ENCODE measurements at places on chromosomes 3 and 15. TPM values are rescaled to one million over a fixed set of nuclear protein-coding genes. Genes with fewer than 3 reads are reported as not detected.

Gene GMNC
- total RNA-seq, result not detected

Gene PAQR5
- total RNA-seq, result not detected

Gene RTP3
- total RNA-seq, result not detected

Gene SEC61A1
- total RNA-seq, result 113 TPM

Gene AP4E1
- total RNA-seq, result 13.1 TPM

GRCh38 chr15:22811640-22812039 lies 25.2 kb downstream of the NIPA1 start:
- H3K36me3 ChIP-seq, result peaks cover 14% of the 10 kb centered on the region
- no peak overlapping the region for H3K27ac ChIP-seq
- peaks cover 8% of the 10 kb centered on the region for H3K4me1 ChIP-seq
- DNase-seq, result peak; percentile 18
- no peaks in the 10 kb centered on the region for H3K27me3 ChIP-seq

GRCh38 chr3:72381584-72381983 lies 466.7 kb downstream of the SHQ1 start:
- no peaks in the 10 kb centered on the region for H3K27me3 ChIP-seq
- peaks cover 38% of the 10 kb centered on the region for H3K36me3 ChIP-seq
- no peak overlapping the region for H3K4me3 ChIP-seq
- peaks cover 85% of the 10 kb centered on the region for H3K4me1 ChIP-seq
- peak overlapping the region; percentile 38 for H3K27ac ChIP-seq
- no peak for DNase-seq

- H3K4me3 ChIP-seq, result no peak overlapping the region
- no peak overlapping the region for H3K27ac ChIP-seq
- no peak for DNase-seq
- no peaks in the 10 kb centered on the region for H3K4me1 ChIP-seq
These were observed 126.4 kb downstream of the P2RY1 start for GRCh38 chr3:152961323-152961722.

DNA sequence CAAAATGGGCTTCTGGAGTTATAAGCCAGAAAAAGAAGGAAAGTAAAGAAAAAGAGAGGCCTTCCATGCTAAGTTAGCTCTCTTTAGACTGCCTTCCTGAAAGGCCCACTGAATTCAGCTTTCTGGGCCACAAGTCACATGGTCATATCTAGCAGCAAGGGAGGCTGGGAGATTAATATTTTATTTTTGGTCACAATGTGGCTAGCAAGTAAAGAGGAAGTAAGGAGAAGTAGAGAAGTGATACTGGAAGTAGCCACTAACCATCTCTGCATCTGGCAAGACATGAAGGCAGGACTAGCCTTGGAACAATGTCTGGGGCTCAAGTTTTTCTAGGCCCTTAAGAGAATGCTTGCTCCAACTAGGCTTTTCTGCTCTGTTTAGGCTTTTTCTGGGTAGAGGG lies 81.8 kb upstream of the UBE2E1 start:
- peaks cover 8% of the 10 kb centered on the region for H3K4me1 ChIP-seq
- DNase-seq, result no peak
- H3K4me3 ChIP-seq, result no peak overlapping the region
- H3K36me3 ChIP-seq, result no peaks in the 10 kb centered on the region
- H3K27me3 ChIP-seq, result no peaks in the 10 kb centered on the region

DNA sequence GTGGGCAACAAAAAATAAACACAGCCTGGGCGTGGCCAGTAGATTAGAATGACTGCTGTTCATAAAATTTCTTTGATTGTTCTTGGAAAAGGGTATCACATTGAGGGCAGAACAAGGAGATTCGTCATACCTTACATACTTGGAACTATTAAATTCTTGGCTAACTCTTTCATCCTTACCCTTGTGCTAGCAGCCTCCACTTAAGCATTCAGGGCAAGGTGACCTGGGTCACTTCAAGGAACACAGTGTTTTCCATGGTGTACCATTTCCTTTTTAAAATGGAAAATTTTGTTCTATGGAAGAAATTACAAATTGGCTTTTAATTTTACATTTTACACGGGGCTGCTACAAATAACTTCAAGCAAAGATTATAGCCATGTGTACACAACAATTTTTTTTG lies 60.8 kb downstream of the MINDY4B start:
- H3K27me3 ChIP-seq, result peaks cover 15% of the 10 kb centered on the region
- H3K36me3 ChIP-seq, result no peaks in the 10 kb centered on the region
- H3K27ac ChIP-seq, result no peak overlapping the region
- H3K4me1 ChIP-seq, result no peaks in the 10 kb centered on the region
- DNase-seq, result no peak

DNA sequence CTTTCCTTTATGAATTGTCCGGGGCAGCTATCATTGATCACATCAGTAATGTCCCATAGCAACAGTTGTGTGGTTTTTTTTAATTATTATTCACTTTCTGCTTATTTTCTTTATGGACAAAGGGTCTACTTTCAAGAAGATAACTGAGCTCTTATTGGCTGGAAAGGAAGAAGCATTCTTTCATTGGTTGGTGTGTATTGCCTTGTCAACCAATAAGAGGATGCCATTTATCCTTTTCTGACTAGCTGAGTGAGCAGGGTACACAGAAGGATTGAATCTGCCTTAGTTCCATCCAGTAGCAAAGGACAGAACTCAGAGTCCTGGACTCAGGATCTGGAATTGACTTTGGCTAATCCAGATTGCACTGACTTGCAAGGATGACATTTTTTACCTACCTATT lies 13.2 kb upstream of the AEN start:
- H3K4me1 ChIP-seq, result peaks cover 16% of the 10 kb centered on the region
- no peak for DNase-seq
- no peak overlapping the region for H3K4me3 ChIP-seq
- no peak overlapping the region for H3K27ac ChIP-seq
- H3K27me3 ChIP-seq, result peaks cover 65% of the 10 kb centered on the region
- no peaks in the 10 kb centered on the region for H3K36me3 ChIP-seq

DNA sequence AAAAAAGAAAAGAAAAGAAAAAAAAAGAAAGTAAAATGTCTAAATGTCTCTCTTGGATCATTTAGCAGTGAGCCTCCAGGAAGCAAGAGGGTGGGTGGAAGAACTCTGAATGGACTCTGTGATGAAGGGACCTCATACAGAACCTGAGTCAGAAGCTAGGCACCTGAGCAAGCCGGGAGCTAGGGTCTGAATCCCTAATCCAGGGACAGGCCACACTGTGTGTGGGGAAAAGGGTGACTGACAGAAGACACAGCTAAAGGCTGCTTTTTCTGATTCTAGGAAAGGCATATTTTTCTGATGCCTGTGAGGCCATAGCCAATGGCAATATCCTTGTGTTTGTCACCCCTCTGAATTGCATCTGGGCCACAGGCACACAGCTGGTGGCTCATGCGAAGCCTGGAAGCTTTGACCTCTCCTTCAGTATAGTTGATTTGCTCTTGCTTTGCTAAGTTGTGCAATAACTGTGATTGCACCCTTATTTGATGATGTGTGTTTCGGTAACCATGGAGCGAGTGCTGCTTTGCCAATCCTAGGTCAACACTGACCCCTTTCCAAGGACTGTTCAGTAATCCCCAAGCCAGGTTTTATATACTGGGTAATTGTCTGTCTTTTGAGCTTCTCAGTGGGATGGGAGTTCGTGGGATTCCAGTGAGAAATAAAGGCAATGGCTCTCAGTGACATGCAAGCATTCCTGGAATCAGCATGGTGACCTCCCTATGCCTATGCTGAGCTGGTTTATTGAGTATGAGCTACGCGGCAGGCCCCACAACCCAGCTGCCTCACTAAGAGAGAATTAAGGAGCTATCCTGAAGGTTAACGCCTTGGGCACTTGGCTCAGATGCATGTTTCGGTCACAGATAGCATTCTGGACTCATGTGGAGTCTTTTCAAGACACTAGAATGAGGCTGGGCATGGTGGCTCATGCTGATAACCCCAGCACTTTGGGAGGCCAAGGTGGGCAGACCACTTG lies 49.0 kb upstream of the OSBPL11 start:
- DNase-seq, result no peak
- H3K27ac ChIP-seq, result no peak overlapping the region
- no peak overlapping the region for H3K4me3 ChIP-seq
- H3K36me3 ChIP-seq, result no peaks in the 10 kb centered on the region
- no peaks in the 10 kb centered on the region for H3K4me1 ChIP-seq

DNA sequence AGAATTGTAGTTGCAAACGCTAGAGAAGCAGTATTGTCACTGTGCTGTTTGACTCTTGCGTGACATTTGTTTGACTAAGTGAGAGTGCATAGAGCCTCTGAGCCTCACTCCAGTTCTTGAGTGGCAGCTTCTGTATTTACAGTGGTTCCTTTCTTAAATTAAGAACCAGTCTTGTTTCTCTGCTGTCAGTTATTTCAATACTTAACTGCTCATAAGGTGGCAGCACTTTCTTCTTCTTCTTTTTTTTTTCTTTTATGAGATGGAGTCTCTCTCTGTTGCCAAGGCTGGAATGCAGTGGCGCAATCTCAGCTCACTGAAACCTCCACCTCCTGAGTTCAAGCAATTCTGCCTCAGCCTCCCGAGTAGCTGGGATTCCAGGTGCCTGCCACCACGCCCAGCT lies 372.1 kb downstream of the LPP start:
- H3K4me3 ChIP-seq, result no peak overlapping the region
- H3K27ac ChIP-seq, result no peak overlapping the region
- H3K4me1 ChIP-seq, result no peaks in the 10 kb centered on the region
- no peak for DNase-seq
- H3K27me3 ChIP-seq, result no peaks in the 10 kb centered on the region
- peaks cover 19% of the 10 kb centered on the region for H3K36me3 ChIP-seq

- H3K27me3 ChIP-seq, result no peaks in the 10 kb centered on the region
- peak overlapping the region; percentile 6 for H3K4me3 ChIP-seq
- no peak for DNase-seq
- H3K27ac ChIP-seq, result peak overlapping the region; percentile 90
- peaks cover 95% of the 10 kb centered on the region for H3K4me1 ChIP-seq
These were observed 29.5 kb downstream of the TBC1D2B start for GRCh38 chr15:78047761-78048627.

DNA sequence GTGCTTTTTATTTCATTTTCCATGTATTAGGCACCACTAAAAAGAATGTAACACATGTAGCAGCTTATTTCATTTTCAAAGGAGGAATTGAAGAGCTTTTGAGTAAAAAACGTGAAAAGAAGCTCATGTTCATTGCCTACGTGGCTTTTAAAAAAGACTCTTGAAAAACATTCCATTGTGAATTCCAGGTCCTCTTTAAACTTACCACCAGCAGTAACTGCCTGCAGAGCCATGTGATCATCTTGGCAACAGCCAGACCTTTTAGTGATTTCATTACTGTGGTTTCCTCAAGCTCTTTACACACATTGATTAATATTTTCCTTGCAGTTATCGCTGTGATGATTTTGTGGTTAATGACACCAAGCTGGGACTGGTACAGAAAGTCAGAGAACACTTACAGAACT lies 43.8 kb upstream of the FBXL22 start:
- peaks cover 50% of the 10 kb centered on the region for H3K4me1 ChIP-seq
- peaks cover 30% of the 10 kb centered on the region for H3K36me3 ChIP-seq
- DNase-seq, result peak; percentile 30

GRCh38 chr3:101635345-101635744 lies 41.6 kb downstream of the ZBTB11 start:
- H3K4me1 ChIP-seq, result no peaks in the 10 kb centered on the region
- no peak overlapping the region for H3K27ac ChIP-seq
- no peaks in the 10 kb centered on the region for H3K36me3 ChIP-seq
- no peak overlapping the region for H3K4me3 ChIP-seq

DNA sequence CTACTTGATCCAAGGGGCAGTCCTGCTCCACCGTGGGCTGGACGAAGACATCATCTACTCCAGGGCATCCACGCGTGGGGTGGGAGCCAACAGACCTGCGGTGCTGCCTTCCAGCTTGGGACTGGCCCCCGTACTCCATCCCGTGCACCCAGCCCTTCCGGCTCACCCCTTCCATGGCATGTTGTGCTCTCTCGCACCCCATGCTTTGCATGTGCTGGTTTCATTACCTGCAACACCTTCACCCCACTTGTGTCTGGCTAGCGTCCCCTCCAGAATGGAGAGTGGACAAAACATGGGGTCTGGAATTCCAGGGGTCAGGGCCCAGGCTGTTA lies 30.2 kb downstream of the SEMA7A start:
- no peak for DNase-seq
- H3K27me3 ChIP-seq, result no peaks in the 10 kb centered on the region
- peak overlapping the region; percentile 87 for H3K27ac ChIP-seq

GRCh38 chr3:46135475-46135874 lies 72.6 kb downstream of the CCR1 start:
- H3K4me3 ChIP-seq, result no peak overlapping the region
- DNase-seq, result no peak
- H3K27me3 ChIP-seq, result peaks cover 3% of the 10 kb centered on the region
- no peaks in the 10 kb centered on the region for H3K36me3 ChIP-seq
- H3K4me1 ChIP-seq, result no peaks in the 10 kb centered on the region

DNA sequence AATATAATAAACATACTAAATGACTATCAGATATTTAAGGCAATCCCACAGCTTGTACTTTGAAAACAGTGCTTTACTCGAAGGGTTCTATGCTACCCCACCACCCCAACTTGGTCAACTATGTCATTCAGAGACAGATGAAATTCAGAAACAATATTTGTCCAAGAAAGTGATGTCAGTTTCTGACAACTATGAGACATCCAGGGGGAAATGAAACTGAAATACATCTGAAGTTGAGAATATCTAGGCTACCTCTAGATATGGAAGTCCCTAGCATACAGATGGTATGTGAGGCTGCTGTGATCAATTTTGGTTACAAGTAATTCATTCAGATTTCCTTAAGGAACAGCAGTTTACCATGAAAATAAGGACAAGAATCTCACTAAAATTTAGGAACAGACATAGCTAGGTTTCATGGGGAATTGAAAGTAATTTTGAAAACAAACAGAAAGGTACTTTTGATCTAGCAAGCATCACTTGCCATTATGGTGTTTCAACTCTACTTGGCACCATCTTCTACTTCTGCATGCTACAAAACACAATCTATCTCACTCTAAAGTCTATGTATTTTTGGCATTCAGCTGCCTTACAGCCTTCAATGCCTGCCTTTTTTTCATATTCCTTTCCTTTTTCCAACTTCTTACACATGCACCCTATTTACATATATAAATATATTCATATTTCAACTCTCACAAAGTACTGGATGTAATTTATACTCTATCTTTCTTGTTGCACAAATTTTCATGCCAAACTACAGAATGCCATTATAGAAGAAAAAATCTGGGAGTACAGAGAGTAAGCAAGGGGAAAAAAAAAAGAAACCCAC lies 21.7 kb downstream of the ATG3 start:
- H3K27me3 ChIP-seq, result no peaks in the 10 kb centered on the region
- H3K36me3 ChIP-seq, result peaks cover 56% of the 10 kb centered on the region
- H3K4me3 ChIP-seq, result no peak overlapping the region
- no peak for DNase-seq

GRCh38 chr15:34038871-34039789 lies at the start of gene AVEN:
Gene AVEN (minus strand): TSS chr15:34039204. CDS start chr15:34039046, 158 bp downstream.
- H3K4me3 ChIP-seq, result peak within 1 kb of the TSS; percentile 81
- H3K27ac ChIP-seq, result peak within 1 kb of the TSS; percentile 96
- no peaks in the 10 kb centered on the region for H3K27me3 ChIP-seq

- peak overlapping the region; percentile 54 for H3K4me3 ChIP-seq
- peaks cover 69% of the 10 kb centered on the region for H3K4me1 ChIP-seq
- peaks cover 1% of the 10 kb centered on the region for H3K36me3 ChIP-seq
- H3K27ac ChIP-seq, result peak overlapping the region; percentile 82
These were observed 68.0 kb downstream of the FNDC3B start for GRCh38 chr3:172107403-172107802.
